ENCODE measurements at places on chromosomes 6 and 20. TPM values are rescaled to one million over a fixed set of nuclear protein-coding genes. Genes with fewer than 3 reads are reported as not detected.

Gene EYS
- total RNA-seq, result 1.0 TPM

Gene CRISP3
- 100 TPM for total RNA-seq

Gene PSMG4
- total RNA-seq, result 11.9 TPM

Gene C20orf202
- total RNA-seq, result not detected

Gene CALHM5
- 1.9 TPM for total RNA-seq

Gene MLIP
- total RNA-seq, result 51.3 TPM

Gene LINC00237
- total RNA-seq, result not detected

Gene C6orf163
- 2.7 TPM for total RNA-seq

Gene QKI
- total RNA-seq, result 419 TPM

Gene RIMS1
- 2.3 TPM for total RNA-seq

- DNase-seq, result peak; percentile 16
Observed at GRCh38 chr6:20211037-20211940, 980 bp downstream of the MBOAT1 start.

DNA sequence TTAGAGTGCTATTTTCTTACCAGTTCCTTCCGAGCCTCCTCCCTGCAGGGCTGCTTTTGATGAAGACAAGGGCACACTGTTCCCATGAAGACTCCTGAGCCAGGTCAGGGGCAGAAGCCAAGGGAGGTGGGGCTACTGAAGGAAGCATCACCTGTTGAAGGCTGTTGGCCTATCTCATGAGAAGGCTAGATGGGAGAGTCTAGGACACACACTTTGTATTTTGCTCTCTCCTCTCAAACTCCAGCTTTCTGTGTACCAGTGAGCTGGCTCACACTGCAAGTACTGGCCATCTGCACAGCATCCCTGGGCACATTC lies 683.2 kb upstream of the ID4 start:
- DNase-seq, result no peak

- no peak for DNase-seq
Observed at GRCh38 chr20:39124064-39124463, 161.9 kb downstream of the DHX35 start.

DNA sequence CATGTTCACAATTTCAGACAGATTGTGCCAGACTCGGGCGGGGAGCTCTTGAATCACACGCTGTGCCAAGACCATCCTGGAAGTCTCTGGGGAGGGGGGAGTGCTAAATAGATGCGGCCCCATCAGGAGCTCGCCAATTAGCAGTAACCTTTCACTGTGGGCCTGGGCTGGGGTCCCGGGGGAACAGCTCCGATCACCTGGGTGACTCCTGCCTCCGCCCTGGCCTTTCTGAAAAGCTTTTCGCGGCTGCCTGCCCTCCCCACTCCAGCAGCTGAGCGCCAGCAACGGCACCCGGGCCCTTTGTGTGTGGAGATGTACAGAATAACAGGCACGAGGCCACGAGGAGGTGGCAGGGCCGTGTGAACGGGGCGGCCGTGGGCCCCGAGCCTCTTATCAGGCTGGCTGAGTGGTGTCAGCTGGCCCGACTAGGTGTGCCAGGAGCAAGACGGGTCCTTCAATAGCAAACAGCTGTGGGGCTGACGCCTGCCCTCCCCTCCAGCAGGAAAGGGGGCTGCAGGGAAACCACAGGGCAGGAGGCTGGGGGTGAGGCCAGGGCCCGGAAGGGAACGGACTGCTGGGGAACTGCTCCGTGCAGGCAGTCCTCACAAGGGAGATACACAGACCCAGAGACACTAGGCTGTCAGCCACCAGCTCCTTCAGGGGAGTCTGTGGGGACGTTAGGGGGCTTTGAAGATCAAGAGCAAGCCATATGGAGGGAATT lies 56.8 kb downstream of the NOL4L start:
- DNase-seq, result peak; percentile 65

- no peak for DNase-seq
Observed at GRCh38 chr6:111713236-111713635, 107.6 kb upstream of the TRAF3IP2 start.

- DNase-seq, result no peak
Observed at GRCh38 chr6:161496941-161497340, 223.1 kb upstream of the AGPAT4 start.

- no peak for DNase-seq
Observed at GRCh38 chr6:131652472-131652871, 15.4 kb downstream of the ENPP3 start.

GRCh38 chr6:142822383-142822782 lies 122.6 kb downstream of the HIVEP2 start:
- DNase-seq, result no peak

DNA sequence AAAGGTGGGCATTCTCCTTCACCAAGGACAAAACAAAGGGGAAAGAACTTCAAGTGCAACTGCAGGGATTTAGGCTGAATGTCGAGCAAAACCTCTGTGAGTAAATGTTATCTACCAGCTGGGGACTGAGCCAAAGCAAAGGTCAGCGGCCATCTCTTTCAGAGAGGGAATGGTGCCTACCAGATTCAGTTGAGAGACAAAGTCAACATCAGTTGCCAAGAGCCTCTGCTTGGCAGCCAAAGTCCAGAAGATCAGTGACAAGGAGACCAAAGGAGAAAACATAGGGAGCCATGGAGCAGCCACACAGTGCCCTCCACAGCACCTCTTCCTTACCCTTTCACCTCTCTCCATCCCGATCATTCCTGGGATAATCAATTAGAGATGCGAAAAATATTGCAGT lies 472.5 kb downstream of the KIF16B start:
- no peak for DNase-seq

DNA sequence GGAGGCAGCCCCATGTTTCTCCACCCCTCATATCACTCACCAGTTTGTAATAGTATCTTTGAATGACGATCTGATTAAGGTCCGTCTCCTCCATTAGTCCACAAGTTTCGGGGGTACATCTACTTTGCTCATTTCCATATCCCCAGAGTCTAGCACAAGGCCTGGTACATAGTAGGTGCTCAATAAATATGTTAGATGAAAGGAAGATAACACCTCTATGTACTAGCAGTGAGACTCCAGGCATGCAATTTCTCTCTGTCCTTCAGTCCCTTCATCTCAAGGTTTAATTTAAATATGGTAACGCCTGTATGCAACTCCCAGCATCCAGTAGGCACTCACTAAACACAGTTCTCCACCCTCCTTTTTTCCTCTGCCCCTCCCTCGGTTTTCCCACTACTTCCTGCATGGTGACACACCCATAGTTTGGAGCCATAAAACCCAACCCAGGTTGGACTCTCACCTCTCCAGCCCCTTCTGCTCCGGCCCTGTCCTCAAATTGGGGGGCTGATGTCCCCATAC lies 461 bp upstream of the HNF4A start:
- no peak for DNase-seq

- DNase-seq, result peak; percentile 36
Observed at GRCh38 chr6:21426841-21427490, 166.6 kb upstream of the SOX4 start.

DNA sequence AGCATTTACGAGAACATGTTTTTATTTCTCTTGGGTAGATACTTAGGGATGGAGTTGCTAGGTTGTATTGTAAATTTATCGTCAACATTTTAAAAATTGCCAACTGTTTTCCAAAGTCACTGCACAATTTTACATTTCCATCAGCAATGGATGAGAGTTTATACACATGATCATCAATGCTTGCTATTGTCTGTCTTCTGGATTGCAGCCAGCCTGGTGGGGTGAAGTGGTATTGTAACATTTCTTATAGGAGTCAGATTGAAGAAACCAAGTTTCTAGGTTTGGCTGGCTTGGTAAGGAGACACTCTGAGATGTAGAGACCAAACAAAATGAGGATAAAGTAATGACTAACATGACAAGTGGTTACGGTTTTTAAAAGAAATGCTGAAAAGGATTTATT lies 57.1 kb upstream of the HDDC2 start:
- DNase-seq, result no peak

DNA sequence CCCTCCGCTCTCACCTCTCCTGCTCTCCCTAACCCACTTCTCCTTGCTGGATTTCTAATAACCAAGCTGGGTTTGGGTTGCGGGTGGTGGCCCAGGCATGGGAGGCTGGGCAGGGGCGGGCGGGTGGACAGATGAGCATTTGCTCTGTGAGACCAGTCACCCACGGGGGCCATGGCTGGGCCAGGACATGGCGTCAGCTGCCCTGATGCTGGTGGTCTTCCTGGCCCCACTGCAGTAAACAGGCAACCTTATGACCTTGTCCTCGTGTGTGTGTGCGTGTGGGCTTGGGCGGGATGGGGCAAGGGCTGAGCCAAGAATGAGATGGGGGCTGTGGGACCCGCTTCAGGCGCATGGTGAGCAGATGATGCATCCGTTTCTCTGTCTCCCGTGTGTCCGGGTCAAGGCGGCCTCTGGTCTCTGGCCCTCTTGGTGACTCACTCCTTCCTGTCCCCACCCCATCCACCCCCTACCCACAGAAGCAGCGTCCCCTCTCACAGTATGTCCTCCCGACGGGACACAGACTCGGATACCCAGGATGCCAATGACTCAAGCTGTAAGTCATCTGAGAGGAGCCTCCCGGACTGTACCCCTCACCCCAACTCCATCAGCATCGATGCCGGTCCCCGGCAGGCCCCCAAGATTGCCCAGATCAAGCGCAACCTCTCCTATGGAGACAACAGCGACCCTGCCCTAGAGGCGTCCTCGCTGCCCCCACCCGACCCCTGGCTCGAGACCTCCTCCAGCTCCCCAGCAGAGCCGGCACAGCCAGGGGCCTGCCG lies 41.4 kb upstream of the MYL9 start:
- DNase-seq, result no peak

GRCh38 chr6:155216312-155217046 lies 47.3 kb upstream of the CLDN20 start:
- DNase-seq, result no peak

DNA sequence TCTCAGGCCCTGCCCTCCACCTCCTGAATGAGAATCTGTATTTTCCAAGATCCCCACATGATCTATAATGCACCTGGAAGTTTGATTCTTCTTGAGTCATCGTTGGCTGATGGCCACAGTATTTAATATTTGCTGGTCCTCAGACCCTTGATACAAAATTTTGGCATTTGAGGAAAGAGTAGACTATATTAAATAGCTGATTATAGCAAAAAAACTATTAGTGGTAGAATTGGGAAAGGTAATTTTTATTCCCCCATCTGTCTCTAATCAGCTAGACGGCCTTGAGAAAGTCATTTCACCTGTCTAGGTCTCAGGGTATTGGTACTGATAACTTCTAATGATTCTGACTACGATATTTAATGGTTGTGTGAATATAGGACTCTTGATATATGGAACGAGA lies 176.8 kb downstream of the BMP2 start:
- no peak for DNase-seq

DNA sequence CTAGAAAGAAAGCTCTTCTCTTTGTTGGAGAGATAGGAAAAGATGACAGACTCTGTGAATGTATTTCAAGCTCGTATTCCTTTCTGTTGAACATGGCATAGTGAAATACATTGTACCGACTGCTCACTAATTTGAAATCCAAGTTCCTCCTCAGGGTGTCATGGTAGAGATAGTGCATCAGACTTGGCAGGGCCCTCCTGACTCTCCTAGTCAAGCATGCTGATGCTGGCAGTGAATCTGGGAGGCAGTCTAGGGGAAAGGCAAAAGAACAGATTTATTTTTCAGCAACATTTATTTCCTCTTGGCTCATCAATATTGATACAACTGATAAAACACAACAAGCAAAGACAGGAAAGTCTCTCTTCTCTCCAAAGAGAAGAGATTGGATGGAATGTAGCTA lies 356.3 kb upstream of the IRAK1BP1 start:
- no peak for DNase-seq

Data from tongue (tissue), 3 donors.